C1 segment of cervical spinal cord (tissue), 14 donors: ENCODE measurements at places on chromosomes 11 and 22.

DNA sequence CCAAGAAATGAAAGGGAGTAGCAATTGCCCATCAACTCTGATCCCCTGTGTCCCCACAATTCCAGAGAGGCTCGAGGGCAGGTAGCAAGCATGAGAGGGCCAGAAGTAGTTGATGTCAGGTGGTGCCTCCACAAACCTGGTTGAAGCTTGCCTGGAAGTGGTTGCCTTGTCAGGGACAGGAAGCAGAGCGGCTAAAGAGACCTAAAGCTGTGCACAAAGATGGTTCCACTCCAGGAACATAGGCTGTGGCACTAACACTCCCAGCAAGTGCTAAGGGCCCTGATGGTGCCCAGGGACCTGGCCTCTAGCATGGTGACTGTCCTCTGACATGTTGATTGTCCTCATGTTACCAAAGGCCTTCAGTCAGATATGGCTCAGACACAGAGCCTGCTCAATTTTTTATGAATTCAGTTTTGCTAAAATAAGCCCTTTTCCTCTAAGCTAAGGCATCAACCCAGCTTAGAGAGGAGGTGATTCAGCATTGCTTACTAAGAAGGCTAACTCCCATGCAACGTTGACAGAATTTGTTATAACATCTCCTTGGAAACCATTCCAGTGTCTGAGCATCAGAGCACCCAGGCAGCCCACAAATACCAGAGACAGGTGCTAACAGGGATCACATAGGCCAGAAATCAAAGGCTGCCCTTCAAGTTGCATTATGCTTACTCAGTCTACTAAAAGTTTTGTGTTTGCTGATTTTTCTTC lies 196.3 kb upstream of the ARHGAP20 start:
- DNase-seq, result no peak

- peak; percentile 36 for DNase-seq
These were observed 21.7 kb upstream of the PLAAT3 start for GRCh38 chr11:63635762-63636465.

DNA sequence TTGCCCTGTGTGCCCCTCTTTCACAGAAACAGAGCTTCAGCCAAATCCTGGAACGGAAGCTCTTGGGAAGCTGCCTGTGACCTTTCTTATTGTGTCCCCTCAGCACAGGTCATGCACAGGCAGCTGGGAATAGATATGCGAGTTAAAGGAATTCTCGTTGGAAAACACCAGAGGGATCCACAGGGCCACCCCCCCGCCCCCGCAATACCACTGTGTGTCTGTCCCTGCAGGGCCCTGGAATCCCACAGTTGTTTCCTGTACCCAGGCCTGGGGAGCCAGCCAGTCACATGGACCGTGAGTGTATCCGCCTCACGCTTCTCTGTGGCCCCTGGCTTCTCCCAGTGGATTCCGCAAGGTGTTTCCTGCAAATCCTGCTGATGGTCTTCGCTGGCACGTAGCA lies 29.0 kb downstream of the TIMP3 start:
- DNase-seq, result no peak

GRCh38 chr11:115334932-115335788 lies 169.1 kb downstream of the CADM1 start:
- no peak for DNase-seq

GRCh38 chr22:42641801-42642413 lies 1.5 kb upstream of the ATP5MGL start:
- no peak for DNase-seq

GRCh38 chr11:76230392-76230791 lies 24.1 kb upstream of the WNT11 start:
- no peak for DNase-seq

DNA sequence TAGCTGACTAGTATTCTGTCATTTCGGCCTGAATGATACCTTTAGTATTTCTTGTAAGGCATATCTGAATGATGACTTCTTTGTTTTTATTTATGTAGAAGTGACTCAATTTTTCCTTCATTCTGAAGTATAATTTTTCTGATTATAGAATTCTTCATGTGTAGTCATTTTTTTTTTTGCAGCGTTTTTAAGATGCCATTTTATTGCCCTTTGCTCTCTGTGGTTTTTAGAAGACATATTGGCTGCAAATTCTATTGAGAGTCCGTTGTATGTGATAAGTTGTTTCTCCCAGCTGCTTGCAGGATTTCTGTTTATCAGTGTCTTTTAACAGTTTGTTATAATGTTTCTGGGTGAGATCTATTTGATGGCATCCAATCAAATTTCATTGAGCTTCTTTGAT lies 1224.8 kb downstream of the JRKL start:
- no peak for DNase-seq

DNA sequence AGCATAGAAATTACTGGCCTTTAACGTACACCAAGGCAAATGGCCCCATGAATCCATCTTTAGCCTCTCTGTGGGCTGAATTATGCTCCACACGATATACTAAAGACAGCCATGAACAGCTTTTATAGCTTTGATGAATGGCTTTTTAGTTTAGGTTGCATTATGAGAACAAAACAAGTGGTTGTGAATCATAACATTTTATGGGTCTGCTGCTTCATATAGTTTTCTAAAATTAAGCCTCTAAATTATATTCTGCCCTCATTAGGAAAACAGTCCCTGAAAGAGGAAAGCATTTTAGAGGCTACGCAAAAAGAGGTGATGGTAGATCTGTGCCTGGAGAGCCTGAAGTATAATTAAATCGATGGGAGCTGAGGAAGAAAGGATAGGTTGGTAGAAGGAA lies 221.3 kb downstream of the CADM1 start:
- DNase-seq, result no peak

DNA sequence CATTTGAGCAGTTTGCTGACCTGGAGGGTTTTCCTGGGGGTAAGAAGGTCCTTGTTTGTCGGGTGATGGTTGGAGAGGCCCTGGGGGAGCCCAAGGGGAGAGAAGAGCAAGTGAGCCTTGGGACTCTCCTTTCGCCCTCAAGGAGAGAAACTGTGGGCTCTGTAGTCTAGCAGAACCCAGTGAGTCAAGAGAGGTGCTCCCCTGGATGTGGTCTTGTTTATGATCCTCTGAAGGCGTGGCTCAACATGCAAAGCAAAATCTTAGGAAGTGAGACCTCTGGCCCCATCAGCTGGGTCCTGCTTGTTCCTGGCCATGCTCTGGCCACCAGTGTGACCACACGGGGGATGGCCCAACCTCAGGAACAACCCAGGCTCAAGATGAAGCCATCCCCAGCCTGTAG lies 66.5 kb upstream of the ALX4 start:
- no peak for DNase-seq

- no peak for DNase-seq
These were observed 3.9 kb upstream of the VSIG10L2 start for GRCh38 chr11:125941619-125942611.

- DNase-seq, result no peak
These were observed 960.6 kb downstream of the BRD1 start for GRCh38 chr22:48866906-48867681.

DNA sequence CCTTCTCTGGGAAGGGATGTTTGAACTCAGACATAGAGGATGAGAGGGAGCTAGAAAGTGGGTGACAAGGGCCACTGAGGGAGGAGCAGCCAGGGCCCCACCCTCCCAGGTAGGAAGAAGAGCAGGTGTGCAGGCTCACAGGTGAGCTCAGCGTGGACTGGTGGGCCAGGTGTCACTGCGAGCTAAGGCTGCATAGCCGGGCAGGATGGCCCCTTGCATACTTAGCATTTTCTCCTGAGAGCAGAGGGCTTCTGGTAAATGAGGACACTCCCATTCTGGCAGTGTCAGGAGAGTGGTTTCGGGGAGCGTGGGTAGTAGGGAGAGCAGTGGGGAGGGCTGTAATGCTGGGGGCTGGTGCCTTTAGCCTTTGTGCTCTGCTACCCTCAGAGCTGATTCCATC lies 843.4 kb downstream of the TBC1D22A start:
- no peak for DNase-seq

DNA sequence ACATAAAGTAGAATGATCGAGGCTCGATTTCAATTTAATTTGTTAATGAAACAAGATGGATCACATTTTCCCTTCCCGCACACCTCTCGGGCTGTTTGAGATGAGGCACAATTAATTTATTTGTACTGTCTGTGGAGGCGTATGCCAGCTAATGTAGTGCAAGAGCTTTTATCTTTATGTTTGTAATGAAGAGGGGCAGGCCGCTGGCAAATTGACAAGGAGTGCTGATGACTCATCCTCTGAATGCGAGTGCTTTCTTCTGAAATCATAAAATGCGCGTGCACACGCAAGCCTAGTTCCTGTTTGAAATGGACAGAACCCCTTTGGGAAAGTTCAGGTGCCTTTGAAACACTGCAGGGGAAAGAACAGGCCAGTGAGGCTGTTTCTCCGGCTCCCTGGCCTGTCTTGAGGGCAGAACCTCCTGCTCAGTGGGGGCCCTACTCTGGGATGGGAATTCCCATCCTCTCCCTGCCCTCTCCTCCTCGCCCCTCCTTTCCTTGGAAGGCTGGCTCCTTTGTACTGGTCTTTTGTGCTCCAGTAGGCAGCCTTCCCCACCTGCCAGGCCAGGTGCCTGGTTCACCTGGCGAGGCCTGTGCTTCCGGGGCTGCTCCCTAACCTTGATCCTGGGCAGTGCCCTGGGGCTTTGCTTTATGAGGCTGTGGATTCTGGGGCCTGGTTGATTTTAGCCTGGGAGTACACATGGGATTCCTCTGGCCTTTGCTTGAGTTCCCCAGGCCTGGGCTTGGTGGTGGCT lies 50.3 kb downstream of the TEAD1 start:
- DNase-seq, result no peak

DNA sequence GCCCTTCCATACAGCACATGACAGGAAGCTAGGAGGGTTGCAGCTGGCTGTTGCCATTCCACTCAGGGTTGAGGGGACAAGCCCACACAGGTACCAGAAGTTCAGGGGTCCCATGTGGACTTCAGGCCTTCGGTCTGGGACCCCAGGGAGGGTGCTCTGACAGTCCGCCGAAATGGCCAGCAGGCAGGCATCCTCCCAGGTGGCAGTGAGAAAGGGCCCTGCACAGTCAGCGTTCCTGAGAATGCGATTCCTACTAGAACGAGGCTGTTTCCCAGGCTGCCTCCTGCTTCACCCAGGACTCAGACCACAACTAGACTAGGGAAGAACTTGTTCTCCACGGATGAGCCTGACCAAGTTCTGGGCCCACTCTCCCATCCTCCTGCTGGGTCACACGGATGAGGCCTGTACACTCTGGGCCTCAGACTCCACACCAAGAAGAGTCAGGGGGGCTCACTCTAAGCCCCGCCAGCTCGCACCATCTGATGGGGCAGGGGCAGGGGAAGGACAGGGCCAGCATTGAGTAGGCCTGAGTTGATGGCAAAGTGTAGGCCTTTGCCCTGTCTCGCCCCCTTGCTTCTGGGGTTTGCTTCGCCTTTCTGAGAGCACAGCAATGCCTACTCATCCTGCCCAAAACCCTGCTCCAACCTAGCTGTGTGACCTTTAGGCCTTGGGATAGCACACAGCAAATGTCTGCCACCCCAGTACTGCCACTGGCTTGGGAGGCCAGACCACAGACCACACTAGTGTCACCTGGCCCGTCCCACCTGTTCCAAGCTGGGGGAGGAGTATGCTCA lies 14.0 kb downstream of the KCNQ1OT1 start:
- no peak for DNase-seq

DNA sequence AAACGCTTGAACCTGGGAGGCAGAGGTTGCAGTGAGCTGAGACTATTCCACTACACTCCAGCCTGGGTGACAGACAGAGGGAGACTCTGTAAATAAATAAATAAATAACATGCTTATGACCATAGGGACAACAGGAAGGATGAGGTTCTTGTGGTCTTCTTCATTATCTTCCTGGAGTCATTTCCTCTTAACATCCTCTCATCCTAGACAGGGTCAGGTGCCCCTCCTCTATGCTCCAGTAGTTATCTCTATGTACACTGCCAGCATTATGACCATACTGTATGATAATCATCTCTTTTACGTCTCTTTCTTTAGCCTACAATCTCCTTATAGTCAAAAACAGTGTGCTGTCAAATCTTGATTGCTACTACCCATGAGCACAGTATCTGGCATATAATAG lies 17.7 kb downstream of the RAB30 start:
- no peak for DNase-seq

GRCh38 chr11:102921587-102922220 lies 33.8 kb downstream of the MMP13 start:
- no peak for DNase-seq

- DNase-seq, result no peak
These were observed 43.1 kb downstream of the CACNG2 start for GRCh38 chr22:36660510-36660840.

- DNase-seq, result peak; percentile 90
These were observed 1.1 kb downstream of the BSCL2 start for GRCh38 chr11:62705880-62706849.

GRCh38 chr11:58922479-58922878 lies 16.8 kb upstream of the GLYATL1 start:
- no peak for DNase-seq

DNA sequence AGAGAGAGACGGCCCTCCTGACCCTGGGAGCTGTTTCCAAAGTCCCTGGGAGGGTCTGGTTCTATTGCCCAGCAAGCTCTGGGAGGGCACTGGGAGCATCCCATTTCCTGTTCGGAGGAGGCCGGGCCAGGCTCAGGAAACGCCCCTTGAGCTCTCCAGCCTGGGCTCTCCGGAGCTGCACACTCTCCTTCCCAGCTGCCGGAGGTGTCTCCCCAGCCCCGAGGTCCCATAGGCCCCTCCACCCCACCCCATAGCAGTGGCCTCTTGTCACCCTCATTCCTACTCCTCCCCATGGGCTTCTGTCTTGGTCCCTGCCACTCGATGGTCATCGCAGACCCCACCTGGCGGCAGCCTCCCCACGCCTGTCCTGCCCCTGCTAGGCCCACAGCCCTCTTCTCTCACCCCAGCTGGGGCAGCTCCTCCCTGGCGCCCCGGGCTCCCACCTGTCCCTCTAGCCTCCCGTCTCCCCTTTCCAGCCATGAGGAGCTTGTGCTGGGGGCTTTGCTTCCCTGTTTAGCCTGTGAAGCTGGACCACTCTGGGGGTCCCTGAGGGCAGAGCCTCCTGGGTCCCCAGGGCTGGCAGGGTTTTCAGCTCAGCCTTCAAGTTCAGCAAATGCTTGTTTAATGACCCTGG lies 2.8 kb downstream of the TSPAN32 start:
- DNase-seq, result no peak

GRCh38 chr22:40534379-40535188 lies 101.9 kb downstream of the MRTFA start:
- DNase-seq, result no peak

DNA sequence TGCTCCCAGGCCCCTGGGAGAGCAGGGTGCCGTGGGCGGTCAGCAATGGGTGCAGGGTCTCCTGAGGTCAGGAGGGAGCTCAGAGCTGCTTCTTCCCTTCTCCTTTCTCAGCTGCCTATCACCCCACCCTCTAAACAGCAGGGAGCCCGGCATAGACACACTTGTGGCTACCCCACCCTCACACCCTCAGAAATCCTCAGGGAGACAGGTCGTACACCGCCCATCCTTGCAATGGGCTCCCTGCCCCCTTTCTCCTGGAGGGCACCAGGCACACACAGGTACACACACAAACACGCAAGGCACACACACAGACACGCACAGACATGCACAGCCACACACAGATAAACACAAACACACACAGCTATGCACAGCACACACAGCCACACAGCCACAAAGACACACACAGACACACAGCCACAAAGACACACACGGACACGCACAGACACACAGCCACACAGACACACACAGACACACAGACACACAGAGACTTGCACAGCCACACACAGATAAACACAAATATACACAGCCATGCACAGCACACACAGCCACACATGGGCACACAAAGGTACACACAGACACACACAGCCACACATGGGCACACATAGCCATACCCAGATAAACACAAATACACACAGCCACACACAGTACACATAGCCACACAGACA lies 44.9 kb upstream of the TH start:
- no peak for DNase-seq
